ENCODE measurements at places on chromosomes 7 and 10. TPM values are rescaled to one million over a fixed set of nuclear protein-coding genes. Genes with fewer than 3 reads are reported as not detected.

GRCh38 chr7:150962553-150963399 lies 15.3 kb downstream of the KCNH2 start:
- peaks cover 5% of the 10 kb centered on the region for H3K36me3 ChIP-seq
- peaks cover 17% of the 10 kb centered on the region for H3K27me3 ChIP-seq
- peak; percentile 42 for DNase-seq
- peaks cover 29% of the 10 kb centered on the region for H3K4me1 ChIP-seq

Gene LRIT2
- not detected for total RNA-seq

DNA sequence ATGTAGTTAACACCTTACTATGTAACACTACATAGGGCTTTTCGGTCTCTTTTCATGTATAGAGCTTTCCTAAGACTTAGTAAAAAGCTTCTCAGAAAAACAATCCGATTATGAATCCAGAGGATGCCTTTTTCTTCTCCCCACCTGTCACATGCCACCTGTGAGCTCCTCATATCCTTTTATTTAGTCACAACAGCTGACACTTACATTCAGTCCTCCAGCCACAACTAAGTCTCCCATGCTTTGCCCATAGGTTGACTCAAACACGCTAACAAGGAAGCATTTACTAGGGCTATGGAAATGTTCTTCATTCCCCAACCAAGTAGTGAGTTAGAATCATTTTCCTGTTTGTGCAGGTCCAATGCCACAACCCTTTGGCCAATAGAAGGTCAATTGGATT lies 7.9 kb downstream of the ENO4 start:
- no peak overlapping the region for H3K4me3 ChIP-seq
- no peaks in the 10 kb centered on the region for H3K4me1 ChIP-seq
- no peak overlapping the region for H3K27ac ChIP-seq
- no peaks in the 10 kb centered on the region for H3K36me3 ChIP-seq

DNA sequence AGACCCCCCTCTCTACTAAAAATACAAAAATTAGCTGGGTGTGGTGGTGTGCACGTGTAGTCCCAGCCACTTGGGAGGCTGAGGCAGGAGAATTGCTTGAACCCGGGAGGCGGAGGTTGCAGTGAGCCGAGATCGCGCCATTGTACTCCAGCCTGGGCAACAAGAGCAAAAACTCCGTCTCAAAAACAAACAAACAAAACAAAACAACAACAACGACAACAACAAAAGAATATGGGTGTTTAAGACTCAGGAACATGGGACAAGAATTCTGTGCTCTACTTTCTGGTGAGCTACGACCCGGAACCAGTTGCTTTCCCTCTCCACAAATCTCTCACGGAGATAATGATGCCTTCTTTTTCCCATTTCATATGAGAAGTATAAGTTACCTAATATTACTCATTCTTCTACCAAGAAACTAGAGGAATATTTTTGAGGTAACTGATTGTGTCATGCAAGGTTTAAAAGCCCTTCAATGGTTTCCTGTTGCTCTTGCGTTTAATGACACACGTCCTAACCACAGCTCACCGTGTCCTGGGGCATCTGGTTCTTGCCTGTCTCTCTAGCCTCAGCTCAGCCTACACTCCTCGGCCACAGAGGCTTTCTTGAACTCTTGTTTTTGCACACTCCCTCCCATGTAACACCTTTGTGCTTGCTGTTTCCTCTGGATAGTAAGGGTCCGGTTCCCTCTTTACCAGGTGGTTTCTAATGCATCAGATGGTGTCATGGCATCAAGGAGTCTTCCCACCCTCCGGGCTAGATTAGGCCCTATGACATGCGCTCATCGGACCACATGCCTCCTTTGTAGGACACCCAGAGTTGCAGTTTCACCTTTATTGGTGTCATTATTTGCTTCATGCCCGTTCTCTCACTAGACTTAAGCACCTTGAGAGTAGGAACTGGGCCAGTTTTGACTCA lies 67.5 kb downstream of the PFKFB3 start:
- DNase-seq: peak; percentile 26
- peak overlapping the region; percentile 98 for H3K27ac ChIP-seq
- H3K36me3 ChIP-seq: no peaks in the 10 kb centered on the region
- no peaks in the 10 kb centered on the region for H3K27me3 ChIP-seq
- H3K4me3 ChIP-seq: peak overlapping the region; percentile 42

GRCh38 chr7:100367251-100367620 lies 6.1 kb upstream of the PILRA start:
- H3K27ac ChIP-seq: peak overlapping the region; percentile 51
- H3K4me1 ChIP-seq: peaks cover 25% of the 10 kb centered on the region
- no peak for DNase-seq
- H3K27me3 ChIP-seq: no peaks in the 10 kb centered on the region

GRCh38 chr10:77501152-77501845 lies 136.3 kb downstream of the KCNMA1 start:
- H3K36me3 ChIP-seq: peaks cover 2% of the 10 kb centered on the region
- no peak for DNase-seq
- H3K4me3 ChIP-seq: no peak overlapping the region

Gene CXCL12
- total RNA-seq: 0.13 TPM

Gene CTBP2
- 1.5 TPM for total RNA-seq

Gene CPA2
- not detected for total RNA-seq

Gene CPN1
- not detected for total RNA-seq

DNA sequence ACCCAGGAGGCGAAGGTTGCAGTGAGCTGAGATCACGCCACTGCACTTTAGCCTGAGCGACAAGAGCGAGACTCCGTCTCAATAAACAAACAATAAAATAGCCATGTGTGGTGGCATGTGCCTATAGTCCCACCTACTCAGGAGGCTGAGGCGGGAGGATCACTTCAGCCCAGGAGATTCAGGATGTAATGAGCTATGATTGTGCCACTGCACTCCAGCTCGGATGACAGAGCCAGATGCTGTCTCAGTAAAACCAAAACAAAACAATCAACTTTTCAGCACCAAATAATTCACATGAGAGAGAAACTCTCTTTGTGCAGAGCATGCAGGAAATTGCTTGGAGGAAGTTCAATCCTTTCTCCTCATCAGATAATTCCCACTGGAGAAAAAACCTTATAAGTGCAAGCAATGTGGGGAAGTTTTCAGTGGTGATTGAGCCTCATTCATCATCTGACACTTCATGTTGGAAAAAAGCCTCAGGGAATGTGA lies 13.4 kb upstream of the FIS1 start:
- H3K27ac ChIP-seq: no peak overlapping the region
- DNase-seq: no peak

Gene SPOCK2
- total RNA-seq: 603 TPM

Gene C10orf143
- total RNA-seq: 5.5 TPM

Gene GBX1
- total RNA-seq: not detected

DNA sequence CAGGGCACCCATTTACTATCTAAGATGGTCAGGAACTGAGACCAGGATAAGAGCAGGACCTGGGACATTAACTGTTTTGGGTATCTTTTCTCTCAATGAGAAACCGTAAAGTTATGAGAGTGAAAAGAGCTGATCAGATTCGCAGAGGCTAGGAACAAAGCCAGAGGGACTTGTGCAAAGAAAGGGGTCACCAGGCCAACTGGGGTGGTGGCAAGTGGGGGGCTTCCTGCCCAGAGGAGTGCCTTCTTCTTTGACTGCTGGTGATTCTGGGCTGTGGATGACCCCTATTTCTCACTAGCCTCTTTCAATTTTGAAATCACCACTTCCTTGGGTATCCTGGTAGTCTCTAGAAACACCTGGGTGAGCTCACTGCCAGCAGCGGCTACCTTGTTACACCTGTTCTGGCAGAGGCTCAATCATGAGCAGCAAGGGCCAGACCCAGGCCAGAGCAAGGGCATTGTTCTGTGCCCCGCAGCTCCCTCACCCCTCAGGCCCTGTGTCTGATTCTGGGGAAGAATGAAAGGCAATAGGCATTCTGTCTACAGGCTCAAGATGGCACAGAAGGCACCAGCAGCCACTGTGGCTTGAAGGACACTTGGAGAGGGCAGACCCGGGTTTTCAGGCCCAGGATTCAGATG lies 999 bp downstream of the SFTPD start:
- no peaks in the 10 kb centered on the region for H3K36me3 ChIP-seq
- no peak overlapping the region for H3K4me3 ChIP-seq
- H3K4me1 ChIP-seq: no peaks in the 10 kb centered on the region
- peaks cover 32% of the 10 kb centered on the region for H3K27me3 ChIP-seq
- H3K27ac ChIP-seq: no peak overlapping the region

DNA sequence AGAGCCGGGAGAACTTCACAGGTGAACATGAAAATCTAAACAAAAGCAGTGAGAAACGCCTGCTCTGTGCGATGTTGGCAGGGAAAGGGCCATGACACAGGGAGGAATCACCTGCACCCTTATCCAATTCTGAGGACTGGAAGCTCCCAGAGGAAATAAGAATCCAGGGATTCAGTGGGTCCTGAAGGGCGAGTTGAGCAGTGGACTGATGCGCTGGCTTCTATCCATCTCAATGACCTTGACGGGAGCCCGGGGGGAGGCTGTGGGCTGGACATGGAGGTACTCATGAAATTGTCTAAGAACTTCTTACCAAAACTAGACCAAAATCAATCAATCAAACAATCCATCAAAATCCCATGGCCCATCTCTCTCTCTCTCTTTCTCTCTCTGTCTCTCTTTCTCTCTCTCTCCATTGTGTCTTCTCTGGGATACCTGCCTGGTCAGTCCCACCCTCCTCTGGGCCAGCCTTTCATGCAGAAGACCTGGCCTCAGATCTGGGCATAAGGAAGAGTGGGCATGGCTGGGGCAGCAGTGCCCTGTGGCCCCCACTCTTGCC lies 7.2 kb downstream of the CPXM2 start:
- H3K4me3 ChIP-seq: no peak overlapping the region
- no peak for DNase-seq
- peaks cover 23% of the 10 kb centered on the region for H3K27me3 ChIP-seq
- H3K4me1 ChIP-seq: peaks cover 2% of the 10 kb centered on the region

GRCh38 chr10:15877836-15878576 lies 17.7 kb upstream of the MINDY3 start:
- H3K27ac ChIP-seq: no peak overlapping the region
- peaks cover 8% of the 10 kb centered on the region for H3K36me3 ChIP-seq
- H3K4me3 ChIP-seq: no peak overlapping the region
- no peak for DNase-seq

DNA sequence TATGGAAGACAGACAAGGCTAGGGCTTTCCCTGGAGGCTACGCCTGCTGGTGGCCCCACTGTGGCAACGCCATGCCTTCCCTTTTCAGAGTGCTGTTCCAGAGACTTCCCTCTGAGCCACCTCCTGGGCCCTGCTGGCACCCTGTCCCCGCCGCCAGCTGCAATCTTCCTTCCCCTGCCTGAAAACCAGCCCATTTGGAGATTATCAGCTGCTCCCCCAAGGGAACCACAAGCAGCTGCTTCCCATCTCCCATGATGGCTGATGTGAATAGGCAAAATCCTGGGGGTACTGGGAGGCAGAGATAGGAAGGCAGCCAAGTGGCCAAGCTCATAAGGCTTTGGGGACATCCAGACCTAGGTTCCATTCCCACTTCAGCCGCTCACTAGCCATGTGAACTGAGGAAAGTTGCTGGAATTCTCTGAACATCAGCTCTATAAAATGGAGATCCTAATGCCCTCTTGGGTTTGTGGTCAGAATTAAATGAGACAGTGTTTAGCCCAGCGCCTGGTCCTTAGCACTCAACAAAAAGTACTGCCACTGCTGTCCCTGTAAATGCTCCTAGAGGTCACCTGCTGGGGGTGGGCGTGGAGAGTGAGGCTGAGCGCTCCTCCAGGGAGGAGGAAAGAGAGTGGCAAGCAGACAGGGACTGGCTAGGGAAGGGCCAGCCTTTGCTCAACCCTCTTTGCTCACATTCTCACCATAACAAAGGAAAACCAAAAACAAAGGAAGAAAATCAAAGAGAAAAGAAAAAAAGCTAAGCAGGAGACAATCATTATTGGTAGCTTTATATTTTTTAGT lies 5.9 kb downstream of the TSPAN33 start:
- H3K4me3 ChIP-seq: no peak overlapping the region
- peaks cover 63% of the 10 kb centered on the region for H3K27me3 ChIP-seq
- no peak overlapping the region for H3K27ac ChIP-seq
- H3K4me1 ChIP-seq: no peaks in the 10 kb centered on the region
- H3K36me3 ChIP-seq: no peaks in the 10 kb centered on the region
- no peak for DNase-seq

DNA sequence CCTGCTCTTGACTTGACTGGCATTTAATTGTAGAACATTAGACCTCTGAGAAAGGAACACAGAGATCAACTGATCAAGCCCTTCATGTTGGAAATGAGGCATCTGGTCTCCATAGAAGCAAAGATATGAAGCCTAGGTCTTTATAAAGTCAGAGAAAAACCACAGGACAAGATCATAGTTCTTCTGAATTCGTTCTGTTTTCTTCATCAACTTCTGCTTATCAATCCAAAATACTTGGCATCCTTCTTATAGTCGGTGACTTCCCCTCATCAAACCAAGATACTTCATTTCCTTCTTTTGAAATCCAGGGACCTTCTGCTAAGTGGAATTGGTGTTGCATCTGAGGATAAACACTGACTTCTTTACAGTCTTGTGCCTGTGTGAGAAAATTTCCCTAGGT lies 77.1 kb upstream of the PRKCQ start:
- H3K4me3 ChIP-seq: no peak overlapping the region
- H3K27me3 ChIP-seq: peaks cover 20% of the 10 kb centered on the region
- H3K36me3 ChIP-seq: peaks cover 5% of the 10 kb centered on the region
- no peak for DNase-seq

DNA sequence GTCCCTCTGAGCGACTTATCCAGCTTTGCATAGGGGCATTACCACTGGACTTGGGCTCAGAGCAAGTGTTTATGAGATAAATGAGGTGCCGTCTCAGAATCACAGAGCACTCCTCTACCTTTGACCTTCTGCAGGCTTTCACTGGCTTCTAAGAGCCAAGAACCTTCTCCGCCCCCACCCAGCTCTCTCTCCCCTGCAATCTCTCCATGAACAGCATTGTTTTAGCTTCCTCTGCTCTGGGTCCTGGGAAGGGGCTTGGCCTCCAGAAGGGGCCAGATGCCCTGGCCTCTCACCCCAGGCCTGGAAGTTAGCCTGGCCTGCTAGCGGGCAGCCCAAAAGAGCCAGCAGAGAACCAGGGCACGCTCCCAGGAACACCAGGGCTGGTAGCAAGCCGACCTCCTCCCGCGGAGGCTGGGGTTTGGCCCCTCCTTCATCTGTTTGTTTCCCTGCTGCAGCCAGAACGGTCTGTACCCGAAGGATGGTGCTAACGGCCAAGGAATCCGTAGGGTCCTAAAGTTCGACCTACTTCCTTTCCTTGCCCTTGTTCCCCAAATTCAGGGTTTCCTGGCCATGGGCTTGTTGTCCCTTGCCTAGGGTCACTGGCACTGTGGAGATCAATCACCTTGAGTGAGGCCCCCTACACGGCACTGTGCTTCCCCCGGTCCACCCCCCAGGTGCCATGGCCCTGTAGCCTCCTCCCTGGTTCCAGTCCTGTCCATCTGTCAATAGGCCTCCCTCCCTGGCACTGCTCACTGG lies 18.7 kb upstream of the DDIT4 start:
- peak overlapping the region; percentile 75 for H3K4me3 ChIP-seq
- H3K27ac ChIP-seq: peak overlapping the region; percentile 89
- DNase-seq: peak; percentile 8
- H3K36me3 ChIP-seq: no peaks in the 10 kb centered on the region
- no peaks in the 10 kb centered on the region for H3K27me3 ChIP-seq

GRCh38 chr10:69663369-69663947 lies 33.4 kb downstream of the FAM241B start:
- H3K27me3 ChIP-seq: peaks cover 35% of the 10 kb centered on the region
- H3K36me3 ChIP-seq: peaks cover 2% of the 10 kb centered on the region
- DNase-seq: no peak
- H3K27ac ChIP-seq: no peak overlapping the region
- no peak overlapping the region for H3K4me3 ChIP-seq

- no peak overlapping the region for H3K4me3 ChIP-seq
- no peak for DNase-seq
- H3K27ac ChIP-seq: no peak overlapping the region
- peaks cover 45% of the 10 kb centered on the region for H3K27me3 ChIP-seq
These were observed 65.6 kb upstream of the FAM171A1 start for GRCh38 chr10:15436696-15437095.

All from T-helper 17 cell (primary cell).